CD4-positive, alpha-beta T cell treated with Interleukin-15 for 4 hours (primary cell): ENCODE measurements at places on chromosomes 12 and 14.

DNA sequence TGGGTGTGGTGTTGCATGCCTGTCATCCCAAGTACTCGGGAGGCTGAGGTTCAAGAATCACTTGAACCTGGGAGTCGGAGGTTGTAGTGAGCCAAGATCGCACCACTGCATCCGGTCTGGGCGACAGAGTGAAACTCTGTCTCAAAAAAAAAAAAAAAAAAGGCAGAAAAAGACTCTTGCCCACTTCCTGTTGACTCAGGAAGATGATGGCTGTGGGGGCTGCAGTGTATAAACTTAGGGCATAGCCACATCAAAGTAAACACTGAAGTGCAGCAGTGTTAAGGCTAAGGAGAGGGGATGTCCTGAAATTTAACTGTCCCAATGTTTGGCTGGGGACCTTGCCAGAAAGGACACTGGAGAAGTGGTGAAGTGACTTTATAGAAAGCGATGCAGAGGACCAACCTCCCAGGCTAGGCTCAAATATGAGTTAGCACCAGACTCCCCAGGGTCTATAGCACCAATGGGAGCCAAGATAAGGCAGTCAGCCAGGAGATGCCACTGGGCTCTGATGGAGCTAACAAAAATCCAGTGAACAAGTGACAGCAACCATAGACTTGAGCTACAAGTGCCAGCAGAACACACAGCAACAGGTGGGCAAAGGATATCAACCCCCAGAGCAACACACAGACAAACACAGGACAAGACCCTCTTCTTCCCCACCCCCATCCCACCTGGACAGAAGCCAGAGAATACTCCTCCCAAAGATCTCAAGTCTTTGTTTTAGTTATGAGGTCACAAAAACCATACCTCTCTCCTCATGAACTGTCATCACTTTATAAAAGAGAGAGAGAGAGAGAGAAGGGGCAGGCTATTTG, 28.0 kb downstream of the NELL2 start:
- DNase-seq: peak; percentile 79

- no peak for DNase-seq
These were observed 91.3 kb downstream of the PRKD1 start for GRCh38 chr14:29836395-29836794.

GRCh38 chr12:39329018-39329417, 113.9 kb downstream of the KIF21A start:
- DNase-seq: no peak

DNA sequence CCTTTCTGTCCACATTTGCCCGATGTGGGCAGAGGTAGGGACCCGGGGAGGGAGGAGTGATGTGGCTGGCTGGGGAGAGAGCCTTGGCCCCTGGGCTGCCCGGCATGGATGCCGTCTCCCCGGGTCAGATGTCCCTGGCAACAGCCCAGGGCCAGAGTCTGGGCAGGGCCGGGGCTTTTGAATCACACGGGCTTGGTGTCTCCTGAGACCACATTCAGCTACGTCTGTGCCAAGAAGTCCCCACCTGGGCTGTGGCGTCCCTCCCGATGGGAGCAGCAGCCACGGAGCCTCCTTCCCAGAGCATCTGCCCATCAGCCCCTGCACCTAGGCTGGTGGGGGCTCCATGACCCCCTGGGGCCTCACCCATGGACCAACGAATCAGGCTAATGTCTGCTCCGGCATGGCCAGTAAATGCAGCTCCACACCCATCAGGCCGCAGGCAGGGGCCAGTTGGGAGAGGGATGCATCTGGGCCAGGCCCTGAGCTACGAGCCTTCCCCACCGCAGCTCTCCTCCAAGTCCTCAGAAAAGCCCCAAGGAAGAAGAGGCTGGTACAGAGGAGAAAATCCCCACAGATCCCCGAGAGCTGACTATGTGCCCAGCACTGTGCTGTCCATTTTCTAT, 109.4 kb downstream of the RFLNA start:
- no peak for DNase-seq

DNA sequence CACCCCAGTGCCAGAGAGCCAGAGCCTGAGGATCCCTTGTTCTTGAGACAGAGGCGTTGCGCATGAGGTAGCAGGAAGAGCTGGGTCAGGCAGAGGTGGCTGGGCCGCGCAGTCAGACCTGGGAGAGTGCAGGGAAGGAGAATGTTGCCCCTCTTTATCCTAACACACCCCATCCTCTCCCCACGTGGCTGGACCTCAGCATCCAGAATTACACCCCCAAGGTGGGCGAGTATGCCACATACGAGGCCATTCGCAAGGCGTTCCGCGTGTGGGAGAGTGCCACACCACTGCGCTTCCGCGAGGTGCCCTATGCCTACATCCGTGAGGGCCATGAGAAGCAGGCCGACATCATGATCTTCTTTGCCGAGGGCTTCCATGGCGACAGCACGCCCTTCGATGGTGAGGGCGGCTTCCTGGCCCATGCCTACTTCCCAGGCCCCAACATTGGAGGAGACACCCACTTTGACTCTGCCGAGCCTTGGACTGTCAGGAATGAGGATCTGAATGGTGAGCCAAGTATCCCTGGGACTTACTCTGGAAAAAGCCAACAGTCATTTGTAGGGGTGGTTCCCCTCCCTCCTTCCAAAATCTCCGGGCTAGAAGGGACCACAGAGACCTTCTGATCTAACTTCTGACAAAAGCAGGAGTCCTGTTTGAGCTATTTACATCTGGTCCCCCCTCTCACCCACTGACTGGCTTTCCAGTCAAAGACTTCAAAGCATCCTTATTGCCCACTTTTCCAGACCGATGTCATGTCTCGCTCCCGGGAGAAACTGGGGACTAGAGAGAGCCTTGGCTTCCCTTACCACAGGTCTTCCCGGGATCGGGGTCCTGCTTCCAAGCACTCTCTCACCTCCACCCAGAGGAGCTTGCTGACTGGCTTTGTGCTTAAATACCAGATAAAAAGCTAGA, 6.1 kb downstream of the MMP14 start:
- DNase-seq: no peak

DNA sequence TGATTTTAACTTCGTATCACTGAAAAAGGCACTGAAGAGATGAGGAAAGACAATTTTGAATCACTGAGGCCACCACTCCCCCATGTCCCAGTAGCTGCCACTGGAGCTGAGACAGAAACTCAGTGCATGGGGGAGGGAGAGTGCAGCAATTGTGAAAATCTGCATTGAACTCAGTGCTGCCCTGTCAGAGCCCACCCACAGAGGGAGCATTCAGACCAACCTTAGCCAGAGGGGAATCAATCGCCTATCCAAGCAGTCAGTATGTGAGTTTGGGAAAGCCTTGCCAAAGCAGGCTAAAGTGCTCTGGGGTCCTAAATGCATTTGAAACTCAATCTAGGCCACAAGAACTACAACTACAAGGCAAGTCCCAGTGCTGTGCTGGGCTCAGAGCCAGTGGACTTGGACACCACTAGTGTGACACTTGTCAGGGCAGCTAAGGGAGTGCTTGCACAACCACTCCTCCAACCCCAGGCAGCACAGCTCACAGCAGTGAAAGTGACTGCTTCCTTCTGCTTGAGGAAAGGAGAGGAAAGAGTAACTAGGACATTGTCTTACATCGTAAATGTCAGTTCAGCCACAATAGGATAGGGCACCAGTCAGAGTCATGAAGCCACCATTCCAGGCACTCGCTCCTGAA, 13.3 kb downstream of the RNASE3 start:
- DNase-seq: no peak

DNA sequence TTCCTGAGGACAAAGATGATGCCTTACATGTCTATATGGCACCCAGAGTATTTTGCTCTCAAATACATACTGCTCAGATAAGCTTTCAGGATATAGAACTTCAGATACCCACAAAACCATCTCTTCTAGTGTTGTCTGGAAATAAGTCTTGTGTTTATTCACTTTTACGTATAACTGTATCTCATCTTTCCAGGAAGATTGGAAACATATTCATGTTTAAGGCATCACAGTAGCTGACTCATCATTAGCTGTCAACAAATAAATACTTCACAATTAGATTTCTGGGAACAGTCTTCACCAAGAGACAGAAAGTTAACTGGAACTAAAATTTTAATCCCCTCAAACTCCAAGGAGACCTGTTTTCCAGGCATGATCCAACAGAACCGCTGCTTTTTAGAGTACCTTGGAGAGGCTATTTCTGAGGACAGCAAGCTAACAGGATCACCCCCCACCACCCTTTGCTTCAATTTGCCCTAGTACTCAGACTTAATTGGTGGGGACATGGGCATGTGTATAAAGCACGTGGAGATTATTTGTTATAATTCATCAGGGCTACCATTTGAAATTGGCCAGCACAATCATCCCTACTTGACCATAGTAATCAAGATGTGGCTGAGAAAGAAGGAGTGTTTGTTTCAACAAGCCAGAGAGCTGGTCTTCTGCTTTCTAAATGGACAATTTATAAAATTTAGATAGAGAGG, 129.3 kb upstream of the HIF1A start:
- DNase-seq: peak; percentile 27

DNA sequence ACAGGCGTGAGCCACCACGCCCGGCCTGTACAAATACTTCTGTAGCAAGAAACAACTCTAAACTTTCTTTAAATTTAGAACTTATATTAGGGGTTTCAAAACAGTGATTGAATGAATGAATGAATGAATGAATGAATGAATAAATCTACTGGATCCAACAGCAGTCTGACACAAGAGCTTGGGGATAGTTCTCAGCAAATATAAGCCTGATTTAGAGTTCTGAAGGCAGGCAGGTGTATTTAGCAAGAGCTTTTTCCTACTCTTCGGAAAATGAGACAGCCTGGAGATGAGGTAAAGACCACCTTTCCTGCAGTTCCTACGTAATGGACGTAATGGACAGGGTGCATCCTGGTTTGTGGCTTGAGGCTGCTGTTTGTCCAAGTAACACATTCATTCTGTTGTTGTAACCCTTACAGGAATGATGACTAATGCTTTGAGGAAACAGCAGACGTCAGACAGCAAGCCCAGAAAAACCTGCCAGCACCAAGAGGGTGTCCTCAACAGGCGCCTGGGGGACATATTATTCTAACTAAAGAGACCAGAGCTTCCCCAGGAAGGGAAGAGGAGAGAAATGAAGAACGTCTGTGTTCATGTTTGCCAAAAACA, 277.4 kb upstream of the SOX5 start:
- no peak for DNase-seq

- no peak for DNase-seq
These were observed 381.6 kb downstream of the DPF3 start for GRCh38 chr14:72512281-72512680.

GRCh38 chr12:104094284-104094683, 30.0 kb downstream of the HCFC2 start:
- DNase-seq: no peak
